Amygdala (tissue), 56 donors: ENCODE measurements at places on chromosomes 12 and 14.

- DNase-seq: peak; percentile 71
These were observed at the start of gene FOXG1 for GRCh38 chr14:28766469-28766955. TSS of gene FOXG1 (plus strand) at chr14:28766787. CDS start at chr14:28767280, 493 bp downstream.

DNA sequence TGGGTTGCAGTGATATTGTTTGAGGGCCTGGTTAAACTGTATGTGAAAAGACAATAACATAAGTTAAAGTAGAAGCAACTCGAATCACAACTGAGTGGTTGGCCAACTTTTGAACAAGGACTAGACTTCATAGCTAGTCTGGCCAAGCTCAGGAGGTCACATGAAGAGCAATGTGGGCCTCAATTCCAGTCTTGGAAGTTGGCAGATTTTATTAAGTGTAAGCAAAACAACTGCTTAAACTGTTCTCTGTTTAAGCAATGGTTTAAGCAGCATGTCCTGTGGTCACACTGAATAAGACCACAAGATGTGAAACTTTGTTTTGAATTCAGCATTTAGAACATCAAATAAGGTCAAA lies 100.4 kb downstream of the TMTC3 start:
- no peak for DNase-seq

- no peak for DNase-seq
These were observed 164.3 kb upstream of the PLEKHA5 start for GRCh38 chr12:18965203-18965602.

DNA sequence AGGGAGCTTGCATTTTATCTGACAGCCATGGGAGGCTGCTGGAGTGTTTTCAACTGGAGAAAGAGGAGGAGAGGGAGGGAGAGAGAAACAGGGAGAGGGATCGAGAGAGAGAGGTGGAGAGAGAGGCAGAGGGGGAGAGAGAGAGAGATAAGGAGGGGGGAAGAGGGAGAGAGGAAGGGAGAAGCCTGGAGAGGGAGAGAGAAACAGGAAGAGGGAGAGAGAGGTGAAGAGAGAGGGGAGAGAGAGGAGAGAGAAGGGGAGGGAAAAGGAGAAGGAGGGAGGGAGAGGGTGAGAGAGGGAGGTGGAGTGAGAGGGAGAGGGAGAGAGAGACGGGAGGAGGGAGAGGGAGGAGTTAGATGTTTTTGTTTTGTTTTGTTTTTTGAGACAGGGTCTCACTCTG lies 45.6 kb downstream of the DNAH10 start:
- no peak for DNase-seq

GRCh38 chr12:12717586-12718380 lies 615 bp downstream of the CDKN1B start:
- no peak for DNase-seq
